ENCODE measurements at places on chromosomes 11 and 22.

DNA sequence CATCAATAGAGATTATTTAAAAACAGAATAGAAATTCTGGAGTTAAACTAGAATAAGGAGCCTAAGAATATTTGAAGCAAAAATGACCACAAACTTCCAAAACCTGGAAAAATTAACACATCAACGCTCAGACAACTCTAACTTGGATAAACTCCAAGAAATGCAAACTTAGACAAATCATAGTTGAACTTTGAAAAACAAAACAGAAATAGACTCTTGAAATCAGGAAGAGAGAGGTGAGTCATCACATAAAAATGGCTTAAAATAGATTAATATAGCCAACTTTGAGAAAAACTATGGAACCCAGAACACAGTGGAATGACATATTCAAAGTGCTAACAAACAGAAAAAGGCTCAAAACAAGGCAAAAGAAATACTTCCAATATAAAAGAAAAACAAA is 974.2 kb downstream of the JRKL start:
- H3K27ac ChIP-seq = no peak overlapping the region
- DNase-seq = no peak
- no peaks in the 10 kb centered on the region for H3K27me3 ChIP-seq
- H3K36me3 ChIP-seq = no peaks in the 10 kb centered on the region
- no peaks in the 10 kb centered on the region for H3K4me1 ChIP-seq

GRCh38 chr11:46895821-46896220 is 22.5 kb downstream of the LRP4 start:
- H3K27ac ChIP-seq = no peak overlapping the region
- no peaks in the 10 kb centered on the region for H3K27me3 ChIP-seq
- no peaks in the 10 kb centered on the region for H3K36me3 ChIP-seq
- peak; percentile 37 for DNase-seq

GRCh38 chr11:44684859-44685281 is 41.9 kb upstream of the TSPAN18 start:
- H3K27ac ChIP-seq = no peak overlapping the region
- no peaks in the 10 kb centered on the region for H3K27me3 ChIP-seq
- no peak overlapping the region for H3K4me3 ChIP-seq
- no peaks in the 10 kb centered on the region for H3K36me3 ChIP-seq
- no peak for DNase-seq

GRCh38 chr22:22878801-22879674 is 8.6 kb upstream of the IGLL5 start:
- no peaks in the 10 kb centered on the region for H3K36me3 ChIP-seq
- H3K27me3 ChIP-seq = no peaks in the 10 kb centered on the region
- H3K4me3 ChIP-seq = no peak overlapping the region
- no peaks in the 10 kb centered on the region for H3K4me1 ChIP-seq
- DNase-seq = no peak

- peaks cover 8% of the 10 kb centered on the region for H3K4me1 ChIP-seq
- peak overlapping the region; percentile 78 for H3K27ac ChIP-seq
- no peaks in the 10 kb centered on the region for H3K36me3 ChIP-seq
- no peak for DNase-seq
Observed at GRCh38 chr11:13463779-13464290, 813 bp upstream of the BTBD10 start.

GRCh38 chr11:128323381-128323780 is 264.0 kb downstream of the ETS1 start:
- H3K27ac ChIP-seq = no peak overlapping the region
- no peak for DNase-seq
- no peaks in the 10 kb centered on the region for H3K36me3 ChIP-seq
- H3K27me3 ChIP-seq = no peaks in the 10 kb centered on the region
- no peak overlapping the region for H3K4me3 ChIP-seq

GRCh38 chr11:103484545-103484944 is 375.3 kb downstream of the DYNC2H1 start:
- H3K27me3 ChIP-seq = no peaks in the 10 kb centered on the region
- no peak overlapping the region for H3K27ac ChIP-seq
- H3K4me1 ChIP-seq = no peaks in the 10 kb centered on the region
- H3K36me3 ChIP-seq = no peaks in the 10 kb centered on the region
- H3K4me3 ChIP-seq = no peak overlapping the region
- DNase-seq = no peak

DNA sequence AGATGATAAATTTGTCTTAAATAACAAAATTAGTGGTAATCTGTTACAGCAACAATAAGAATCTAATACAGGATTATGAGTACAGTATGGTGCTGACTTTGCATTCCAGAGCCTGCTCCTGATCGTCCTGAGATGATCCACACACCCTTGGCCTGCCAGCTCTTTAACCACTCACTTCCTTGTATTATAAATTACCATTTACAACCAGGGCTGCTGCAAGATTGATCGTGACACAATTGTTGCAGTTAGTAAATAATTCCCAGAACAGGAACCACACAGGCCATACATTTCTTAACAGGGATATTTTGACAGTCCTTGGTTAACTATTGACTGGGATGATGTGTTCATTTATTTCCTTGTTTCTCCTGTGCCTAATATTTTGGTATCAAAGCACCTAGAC is 3.8 kb upstream of the CBLIF start:
- no peaks in the 10 kb centered on the region for H3K27me3 ChIP-seq
- no peaks in the 10 kb centered on the region for H3K36me3 ChIP-seq
- no peak for DNase-seq
- H3K4me3 ChIP-seq = no peak overlapping the region
- H3K4me1 ChIP-seq = no peaks in the 10 kb centered on the region

GRCh38 chr11:10638316-10638925 is 55.1 kb downstream of the IRAG1 start:
- no peaks in the 10 kb centered on the region for H3K27me3 ChIP-seq
- no peak overlapping the region for H3K27ac ChIP-seq
- H3K36me3 ChIP-seq = no peaks in the 10 kb centered on the region
- peaks cover 8% of the 10 kb centered on the region for H3K4me1 ChIP-seq

DNA sequence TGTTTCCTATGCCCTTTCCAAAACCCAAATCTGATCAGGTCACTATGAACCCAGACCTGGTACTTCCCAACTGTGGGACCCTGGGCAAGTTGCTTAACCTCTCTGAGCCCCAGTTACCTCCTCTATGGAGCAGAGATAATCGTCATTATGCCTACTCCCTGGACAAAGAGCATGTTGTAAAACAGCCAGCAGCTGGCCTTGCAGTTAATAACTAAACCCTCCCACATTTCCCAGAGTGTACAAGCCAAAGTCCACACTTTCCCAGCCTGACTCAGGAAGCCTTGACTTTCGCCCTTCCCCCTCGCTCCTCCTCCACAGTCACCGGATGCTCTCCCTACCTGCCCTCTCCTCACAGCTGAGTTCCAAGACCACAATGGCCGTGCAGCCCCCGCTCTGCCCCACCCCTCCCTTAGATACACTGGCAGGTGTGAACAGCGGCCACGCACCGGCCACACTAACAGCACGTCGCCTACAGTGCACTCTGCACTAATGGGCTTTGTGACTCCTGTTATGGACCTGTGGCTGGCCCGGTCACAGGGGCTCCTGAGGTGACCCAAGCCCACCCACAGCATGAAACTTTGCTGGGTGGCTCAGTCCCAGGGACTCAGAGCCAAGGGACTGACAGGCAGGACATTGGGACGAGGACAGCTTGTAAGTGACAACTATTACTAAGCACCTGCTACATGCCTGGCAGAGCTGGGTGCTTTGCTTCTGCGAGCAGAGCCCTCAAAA is 15.6 kb upstream of the MFNG start:
- peaks cover 46% of the 10 kb centered on the region for H3K4me1 ChIP-seq
- no peak overlapping the region for H3K4me3 ChIP-seq
- H3K27ac ChIP-seq = peak overlapping the region; percentile 92
- H3K36me3 ChIP-seq = no peaks in the 10 kb centered on the region
- H3K27me3 ChIP-seq = no peaks in the 10 kb centered on the region
- peak; percentile 95 for DNase-seq

DNA sequence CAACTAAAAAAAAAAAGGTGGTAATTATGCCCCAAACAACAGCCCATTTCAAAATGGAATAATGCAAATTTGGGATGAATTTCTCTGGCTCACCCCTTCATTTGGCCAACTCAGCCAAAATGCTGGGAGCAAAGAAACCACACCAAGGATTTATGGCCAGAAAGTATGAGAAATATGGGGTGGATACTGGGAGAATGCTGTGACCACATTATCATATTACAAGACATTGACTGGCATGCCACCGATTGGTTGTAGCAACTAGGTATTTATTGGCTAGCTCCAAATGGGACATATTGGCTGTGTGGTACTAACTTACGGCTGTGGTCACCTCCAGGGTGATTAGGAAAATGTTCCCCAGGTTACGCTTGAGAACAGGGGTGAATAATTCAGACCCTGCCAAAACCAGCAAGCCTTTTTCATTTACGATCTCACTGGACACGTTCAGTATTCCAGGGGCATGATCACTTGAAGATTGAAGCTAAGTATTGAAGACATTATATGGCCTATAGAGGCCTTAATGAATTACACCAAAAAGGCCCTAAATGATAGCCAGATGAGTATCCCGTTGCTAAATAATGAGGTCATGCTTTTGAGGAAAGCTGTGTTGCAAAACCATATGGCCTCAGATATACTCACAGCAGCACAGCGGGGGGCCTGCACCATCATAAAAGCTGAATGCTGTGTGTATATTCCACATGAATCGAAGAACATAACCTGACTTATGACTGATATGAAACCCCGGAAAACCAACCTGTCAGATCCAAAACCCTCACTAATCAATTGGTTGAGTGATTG is 3.8 kb upstream of the FDX1 start:
- no peak for DNase-seq
- peaks cover 24% of the 10 kb centered on the region for H3K4me1 ChIP-seq
- H3K36me3 ChIP-seq = no peaks in the 10 kb centered on the region
- H3K4me3 ChIP-seq = no peak overlapping the region
- no peaks in the 10 kb centered on the region for H3K27me3 ChIP-seq

DNA sequence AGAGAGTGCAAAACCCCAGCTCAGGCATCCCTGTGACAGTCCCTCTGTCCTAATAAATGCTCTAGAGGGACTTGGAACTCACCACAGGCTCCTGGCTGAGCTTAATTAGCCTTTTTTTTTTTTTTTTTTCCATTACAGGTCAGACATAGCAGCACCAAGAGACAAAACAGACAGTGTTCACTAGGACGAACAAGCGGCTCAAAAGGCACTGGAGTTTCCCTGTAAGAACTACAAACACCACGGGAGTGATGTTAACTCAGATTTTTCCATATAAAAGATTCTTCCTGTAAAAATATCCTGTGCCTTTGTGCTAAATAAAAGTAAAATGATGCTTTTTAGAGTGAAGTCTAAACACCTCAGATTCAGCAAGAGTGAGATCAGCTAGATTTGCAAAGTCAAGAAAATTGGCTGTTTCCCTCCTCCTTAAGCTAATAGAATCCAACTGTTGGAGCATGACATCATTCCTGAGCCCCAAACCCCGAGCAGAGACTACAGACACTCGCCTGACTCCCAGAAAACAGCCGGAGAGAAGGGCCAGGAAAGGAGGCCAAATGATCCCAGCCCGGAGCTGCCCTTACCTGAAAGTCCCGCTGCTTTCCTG is 101.0 kb upstream of the AKIP1 start:
- peaks cover 80% of the 10 kb centered on the region for H3K4me1 ChIP-seq
- no peak for DNase-seq
- H3K27ac ChIP-seq = peak overlapping the region; percentile 75
- H3K4me3 ChIP-seq = peak overlapping the region; percentile 58

DNA sequence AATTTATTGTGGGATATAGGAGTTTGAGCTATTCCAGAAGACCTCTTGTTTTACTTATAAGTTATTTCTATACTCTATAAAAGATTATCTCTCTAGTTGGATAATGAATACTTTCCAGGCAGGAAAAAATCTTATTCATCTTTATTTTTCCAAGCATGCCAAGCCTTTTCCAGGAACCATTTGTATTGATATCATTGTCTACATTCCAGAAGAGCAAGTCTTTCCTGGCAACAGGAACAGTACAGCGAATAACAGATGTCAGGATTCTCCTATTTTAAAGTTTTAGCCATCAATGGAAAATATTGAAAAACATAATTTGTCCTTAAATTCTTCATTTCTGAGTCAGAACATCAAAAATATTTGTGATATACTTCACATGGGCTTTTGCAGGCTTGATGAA is 5.2 kb upstream of the NXPE1 start:
- H3K27ac ChIP-seq = no peak overlapping the region
- H3K4me3 ChIP-seq = no peak overlapping the region
- DNase-seq = no peak
- no peaks in the 10 kb centered on the region for H3K4me1 ChIP-seq
- H3K27me3 ChIP-seq = no peaks in the 10 kb centered on the region

DNA sequence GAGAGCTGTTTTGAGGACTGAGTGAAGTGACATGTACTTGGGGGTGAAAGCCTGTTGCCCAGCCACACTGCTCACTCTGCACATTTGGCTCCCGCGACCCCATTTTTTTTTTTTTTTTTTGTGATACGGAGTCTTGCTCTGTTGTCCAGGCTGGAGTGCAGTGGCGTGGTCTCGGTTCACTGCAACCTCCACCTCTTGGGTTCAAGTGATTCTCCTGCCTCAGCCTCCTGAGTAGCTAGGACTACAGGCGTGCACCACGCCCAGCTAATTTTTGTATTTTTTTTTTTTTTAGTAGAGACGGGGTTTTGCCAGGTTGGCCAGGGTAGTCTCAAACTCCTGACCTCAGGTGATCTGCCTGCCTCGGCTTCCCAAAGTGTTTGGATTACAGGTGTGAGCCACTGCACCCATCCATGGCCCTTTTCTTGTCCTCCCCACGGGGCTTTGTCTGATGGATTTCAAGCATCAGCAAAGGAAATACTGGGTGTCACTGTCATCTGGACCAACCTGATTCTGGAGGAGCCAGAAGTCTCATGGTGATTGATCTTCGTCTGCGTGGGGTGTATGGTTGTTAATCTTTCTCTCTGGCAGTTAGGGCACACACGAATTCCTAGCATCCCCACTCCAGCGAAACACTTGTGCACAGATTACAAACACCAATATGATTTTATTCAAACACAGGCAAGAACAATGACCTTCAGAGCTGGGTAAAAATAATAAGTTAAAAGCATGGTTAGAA is 3.4 kb upstream of the UCP3 start:
- H3K27me3 ChIP-seq = no peaks in the 10 kb centered on the region
- H3K4me1 ChIP-seq = peaks cover 4% of the 10 kb centered on the region
- no peak overlapping the region for H3K4me3 ChIP-seq
- no peaks in the 10 kb centered on the region for H3K36me3 ChIP-seq
- H3K27ac ChIP-seq = no peak overlapping the region

GRCh38 chr11:113553235-113553634 is 78.0 kb upstream of the DRD2 start:
- H3K27ac ChIP-seq = no peak overlapping the region
- no peaks in the 10 kb centered on the region for H3K27me3 ChIP-seq
- H3K36me3 ChIP-seq = no peaks in the 10 kb centered on the region
- no peak overlapping the region for H3K4me3 ChIP-seq

Data from adrenal gland (tissue), 19 donors.